ENCODE measurements at places on chromosomes 16 and 17. TPM values are rescaled to one million over a fixed set of nuclear protein-coding genes. Genes with fewer than 3 reads are reported as not detected.

Gene CACNG1
- total RNA-seq, result not detected

Gene GLYR1
- total RNA-seq, result 104 TPM

Gene FBXW10
- not detected for total RNA-seq

Gene VMP1
- 213 TPM for total RNA-seq

Gene SPHK1
- total RNA-seq, result 1.4 TPM

Gene NPIPA3
- 1.8 TPM for total RNA-seq

Gene TMEM114
- not detected for total RNA-seq

Gene BBS2
- 16.7 TPM for total RNA-seq

Gene PITPNM3
- 0.33 TPM for total RNA-seq

DNA sequence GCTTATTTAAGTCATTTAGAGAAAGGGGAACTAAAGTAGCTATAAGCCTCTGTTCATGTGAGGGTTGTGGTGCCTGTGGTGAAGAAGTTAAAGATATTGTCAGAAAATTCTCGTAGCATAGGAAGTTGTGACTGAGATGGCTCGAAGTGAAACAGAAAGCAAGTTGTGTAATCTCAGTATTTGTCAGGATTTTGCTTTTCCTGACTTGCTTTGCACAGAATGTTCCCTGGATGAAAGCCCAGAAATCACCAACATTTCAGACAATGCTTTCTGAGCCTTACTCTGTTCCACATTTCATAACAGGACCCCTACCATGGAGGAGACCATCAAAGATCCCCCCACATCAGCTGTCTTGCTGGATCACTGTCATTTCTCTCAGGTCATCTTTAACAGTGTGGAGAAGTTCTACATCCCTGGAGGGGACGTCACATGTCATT lies 10.6 kb downstream of the CALCOCO2 start:
- peak; percentile 75 for DNase-seq

DNA sequence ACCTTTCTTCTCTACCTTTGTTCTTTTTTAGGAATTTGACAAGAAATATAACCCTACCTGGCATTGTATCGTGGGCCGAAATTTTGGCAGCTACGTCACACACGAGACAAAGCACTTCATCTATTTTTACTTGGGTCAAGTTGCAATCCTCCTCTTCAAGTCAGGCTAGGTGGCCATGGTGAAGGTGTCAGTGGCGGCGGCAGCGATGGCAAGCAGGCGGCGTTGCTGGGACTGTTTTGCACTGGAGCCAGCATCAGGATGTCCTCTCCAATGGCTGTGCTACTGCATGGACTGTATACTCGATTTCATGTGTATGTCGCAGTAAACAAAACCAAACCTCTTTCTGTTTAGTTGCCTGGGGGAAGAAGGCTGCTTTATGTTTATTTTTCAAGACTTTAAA lies 5.9 kb downstream of the DYNLL2 start:
- no peak for DNase-seq

- no peak for DNase-seq
Measured at GRCh38 chr17:31446195-31446967, 54.9 kb downstream of the RAB11FIP4 start.

GRCh38 chr17:41539979-41540701 lies 12.0 kb upstream of the KRT19 start:
- DNase-seq, result no peak

- peak; percentile 83 for DNase-seq
Measured at GRCh38 chr17:77429969-77430752, 289.4 kb downstream of the SEC14L1 start.

GRCh38 chr17:63023049-63023448 lies 57.0 kb downstream of the TANC2 start:
- DNase-seq, result no peak

- DNase-seq, result no peak
Measured at GRCh38 chr17:48578616-48579470, 693 bp upstream of the HOXB4 start.

DNA sequence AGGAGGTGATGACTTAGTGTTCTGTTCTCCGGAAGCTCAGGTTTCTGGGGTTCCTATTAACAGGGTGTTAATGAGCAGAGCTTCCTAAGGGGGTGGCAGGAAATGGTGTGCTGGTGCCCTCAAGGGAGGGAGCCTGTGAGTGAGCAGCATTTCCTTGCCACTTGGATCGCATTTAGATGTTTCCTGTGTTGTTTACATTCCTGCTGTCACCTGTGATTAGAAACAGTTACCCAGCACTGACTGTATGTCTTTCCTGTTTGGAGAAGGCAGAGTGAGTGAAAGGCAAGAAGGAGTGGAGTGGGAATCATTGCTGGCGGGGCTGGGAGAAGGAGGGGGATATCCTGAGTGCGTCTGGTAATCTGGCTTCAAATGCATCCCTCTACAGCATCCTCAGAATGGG lies 214.6 kb downstream of the CCDC182 start:
- DNase-seq, result no peak

DNA sequence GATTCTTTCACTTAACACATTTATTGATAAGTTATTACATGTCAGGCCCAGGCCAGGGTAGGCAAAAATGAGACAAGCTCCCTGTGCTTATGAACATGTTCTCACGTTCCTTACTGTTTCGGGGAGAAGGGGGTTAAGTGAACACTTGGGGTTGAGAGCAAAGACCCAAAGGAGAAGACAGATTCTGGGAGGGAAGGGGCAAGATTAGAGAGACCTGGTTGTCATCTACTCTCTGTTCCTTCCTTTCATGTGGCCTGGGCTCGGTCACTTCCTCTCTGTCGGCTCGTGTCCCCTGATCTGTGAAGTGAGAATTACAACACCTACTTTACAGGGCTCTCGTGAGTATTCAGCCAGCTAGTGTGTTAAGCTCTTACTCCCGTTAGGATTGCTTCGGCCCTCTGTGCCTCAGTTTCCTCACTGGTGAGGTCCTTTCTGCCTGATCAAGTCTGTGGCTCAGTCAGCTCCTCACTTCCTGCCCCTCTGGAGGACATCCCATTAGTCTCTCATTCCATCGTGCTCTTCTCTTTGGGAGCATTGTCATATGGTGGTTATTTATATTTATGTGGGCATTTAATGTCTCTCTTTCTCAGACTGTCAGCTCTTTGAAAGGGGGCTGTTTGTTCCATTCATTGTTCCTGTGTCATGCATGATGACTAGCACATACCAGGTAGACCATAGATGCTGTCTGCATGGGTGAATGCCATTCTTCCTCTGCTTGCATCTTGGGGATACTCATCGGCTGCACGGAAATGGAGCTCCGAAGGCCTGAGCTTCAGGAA lies 38.9 kb downstream of the PLCG2 start:
- no peak for DNase-seq

DNA sequence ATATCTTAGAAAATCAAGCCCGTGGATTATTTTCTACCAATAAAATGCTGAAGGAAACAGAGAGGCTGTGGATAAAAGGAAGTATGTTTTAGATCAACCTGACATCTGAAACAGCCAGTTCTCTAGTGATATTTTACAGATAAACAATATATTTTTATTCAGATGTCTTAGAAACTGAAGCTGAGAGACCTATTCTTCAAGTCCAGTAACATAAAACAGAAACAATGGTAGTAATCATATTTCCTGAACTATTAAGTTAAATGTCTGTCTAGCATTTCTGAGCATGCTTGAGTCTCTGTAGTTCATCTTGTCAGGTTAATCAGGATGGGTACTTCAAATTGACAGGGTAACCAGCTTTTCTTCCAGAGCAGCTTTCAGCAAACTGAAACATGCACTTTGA lies 449.6 kb upstream of the TOM1L1 start:
- no peak for DNase-seq

DNA sequence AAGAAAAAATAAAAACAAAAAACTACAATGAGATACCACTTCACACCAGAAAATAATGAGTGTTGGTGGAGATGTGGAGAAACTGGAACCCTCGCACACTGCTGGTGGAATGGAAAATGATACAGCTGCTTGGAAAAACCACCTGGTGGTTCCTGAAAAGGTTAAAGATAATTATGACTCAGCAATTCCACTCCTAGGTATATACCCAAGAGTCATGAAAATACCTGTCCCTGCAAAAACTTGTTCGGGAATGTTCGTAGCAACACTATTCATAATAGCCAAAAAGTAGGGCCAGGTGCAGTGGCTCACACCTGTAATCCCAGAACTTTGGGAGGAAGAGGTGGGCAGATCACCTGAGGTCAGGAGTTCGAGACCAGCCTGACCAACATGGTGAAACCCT lies 8.1 kb upstream of the ITGAE start:
- no peak for DNase-seq

DNA sequence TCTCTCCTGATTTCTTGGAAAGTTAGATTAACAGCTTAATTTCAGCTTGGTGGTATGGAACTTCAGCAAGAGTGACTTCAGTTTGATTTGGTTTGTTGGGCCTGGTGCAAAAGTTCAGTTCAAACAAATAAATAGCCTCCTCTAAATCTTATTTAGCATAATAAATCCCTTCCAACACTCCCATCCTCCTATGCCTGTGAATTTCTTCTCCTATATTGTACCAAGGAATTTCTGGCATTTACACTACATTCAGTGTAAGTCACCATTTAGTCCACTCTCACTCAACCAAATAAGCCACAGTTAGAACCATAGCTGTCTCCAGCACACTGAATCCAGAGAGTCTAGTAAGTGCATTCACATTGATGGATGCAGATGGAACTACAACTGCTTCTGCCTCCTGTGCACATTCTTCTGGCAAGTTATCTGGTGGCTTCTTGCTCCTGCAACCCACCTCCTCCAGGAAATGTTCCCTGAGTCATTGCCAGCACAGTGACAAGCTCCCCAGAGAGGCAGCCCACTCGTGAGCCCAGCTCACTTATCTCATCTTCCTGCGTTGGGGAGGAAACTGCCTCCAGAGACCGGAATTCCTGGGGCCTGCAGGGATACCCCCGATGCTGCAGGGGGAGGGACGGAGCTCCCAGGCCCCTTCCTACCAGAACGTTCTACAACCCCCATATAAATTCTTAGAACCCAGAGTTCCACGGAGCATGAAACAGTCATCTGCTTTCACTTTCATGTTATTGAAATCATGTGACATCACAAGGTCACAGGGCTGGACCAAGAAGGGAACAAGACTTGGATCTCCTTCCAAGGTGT lies 318.3 kb downstream of the PHKB start:
- DNase-seq, result peak; percentile 17

DNA sequence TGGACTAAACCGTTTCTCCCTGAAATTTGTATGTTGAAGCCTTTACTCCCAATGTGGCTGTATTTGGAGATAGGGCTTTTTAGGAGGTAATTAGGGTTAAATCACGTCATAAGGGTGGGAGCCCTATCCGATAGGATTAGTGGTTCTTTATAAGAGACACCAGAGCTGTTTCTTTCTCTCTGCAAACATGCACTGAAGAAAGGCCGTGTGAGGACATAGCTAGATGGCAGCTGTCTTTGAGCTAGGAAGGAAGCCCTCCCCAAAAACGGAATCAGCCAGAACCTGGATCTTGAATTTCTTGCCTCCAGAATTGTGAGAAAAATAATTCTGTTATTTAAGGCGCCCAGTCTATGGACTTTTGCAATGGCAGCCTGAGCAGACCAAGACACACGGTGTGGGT lies 14.1 kb downstream of the ODF4 start:
- DNase-seq, result no peak

DNA sequence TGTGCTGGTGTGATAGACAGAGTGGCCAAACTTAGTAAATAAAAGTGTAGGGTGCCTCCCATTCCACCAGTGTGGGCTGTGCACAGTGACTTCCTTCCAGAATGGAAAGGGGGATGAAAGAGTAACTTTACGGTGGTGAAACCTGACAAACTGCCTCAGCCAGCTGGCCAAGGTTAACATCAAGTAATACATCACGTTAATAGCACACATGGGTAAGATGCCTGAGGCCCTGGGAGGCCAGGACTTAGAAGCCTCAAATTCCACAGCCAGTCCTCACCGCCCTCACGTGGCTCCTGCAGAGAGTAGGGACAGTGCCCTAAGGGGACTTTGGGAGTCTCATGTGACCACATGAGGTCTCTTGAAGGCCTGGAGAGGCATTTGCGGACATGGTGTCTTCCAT lies 14.1 kb downstream of the RMI2 start:
- DNase-seq, result no peak

GRCh38 chr16:79071424-79071823 lies 529.1 kb downstream of the MAF start:
- DNase-seq, result no peak

DNA sequence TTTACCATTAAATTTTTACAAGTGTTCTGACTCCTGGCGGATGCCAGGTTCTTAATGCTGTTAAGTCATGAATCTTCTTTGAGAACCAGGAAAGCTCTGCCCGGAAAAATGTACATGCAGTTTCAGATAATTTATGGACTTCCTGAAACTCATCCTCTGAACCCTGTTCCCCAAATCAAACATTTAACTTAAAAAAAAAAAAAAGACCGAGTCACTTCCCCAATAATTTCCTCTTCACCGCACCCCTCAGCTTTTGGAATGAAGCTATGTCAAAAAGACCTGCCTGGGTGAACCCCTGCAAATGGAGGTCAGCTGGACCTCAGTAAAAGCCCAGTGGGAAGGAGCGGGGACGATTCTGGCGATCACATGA lies 15.0 kb downstream of the ZNF232 start:
- DNase-seq, result no peak

- DNase-seq, result no peak
Measured at GRCh38 chr17:17343896-17344506, 40.8 kb downstream of the NT5M start.

DNA sequence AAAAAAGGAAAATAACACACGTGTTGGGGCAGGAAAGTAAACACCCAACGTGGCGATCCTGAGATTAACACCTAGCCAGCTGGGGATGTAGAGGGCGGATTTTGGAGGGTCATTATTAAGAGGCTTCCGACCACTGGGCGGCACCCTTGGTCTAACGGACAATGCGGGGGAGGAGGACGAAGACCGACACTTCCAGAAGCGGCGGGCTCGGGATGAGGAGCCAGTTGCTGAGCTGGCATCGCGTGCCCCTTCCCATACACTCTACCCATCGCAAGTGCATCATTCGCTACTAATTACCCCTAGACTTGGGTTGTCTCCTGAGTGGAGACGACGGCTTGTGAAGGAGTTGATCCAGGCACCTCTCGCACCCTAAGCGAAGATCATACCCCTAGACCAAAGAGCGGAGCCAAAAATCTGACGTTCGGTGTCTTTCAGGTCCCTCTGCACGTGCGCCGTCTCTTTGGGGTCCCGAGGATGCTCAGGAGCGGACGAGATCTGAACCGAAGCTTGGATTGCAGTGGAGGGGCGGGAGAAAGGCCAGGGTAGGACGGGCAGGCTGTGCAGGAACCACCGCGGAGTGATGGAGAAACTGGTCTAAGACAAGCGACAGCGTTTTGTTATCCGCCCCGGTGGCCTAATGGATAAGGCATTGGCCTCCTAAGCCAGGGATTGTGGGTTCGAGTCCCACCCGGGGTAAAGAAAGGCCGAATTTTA lies 17.6 kb downstream of the ZNF213 start:
- DNase-seq, result peak; percentile 79

GRCh38 chr16:15976225-15976812 lies 26.9 kb downstream of the ABCC1 start:
- no peak for DNase-seq

- DNase-seq, result no peak
Measured at GRCh38 chr16:68429076-68429854, 19.0 kb downstream of the SMPD3 start.

- DNase-seq, result no peak
Measured at GRCh38 chr17:50256826-50257618, 17.2 kb upstream of the TMEM92 start.

GRCh38 chr17:57295526-57296023 lies 39.3 kb downstream of the MSI2 start:
- no peak for DNase-seq

- no peak for DNase-seq
Measured at GRCh38 chr17:332558-333322, 19.9 kb downstream of the RPH3AL start.
